ENCODE measurements at places on chromosomes 3 and 15.

DNA sequence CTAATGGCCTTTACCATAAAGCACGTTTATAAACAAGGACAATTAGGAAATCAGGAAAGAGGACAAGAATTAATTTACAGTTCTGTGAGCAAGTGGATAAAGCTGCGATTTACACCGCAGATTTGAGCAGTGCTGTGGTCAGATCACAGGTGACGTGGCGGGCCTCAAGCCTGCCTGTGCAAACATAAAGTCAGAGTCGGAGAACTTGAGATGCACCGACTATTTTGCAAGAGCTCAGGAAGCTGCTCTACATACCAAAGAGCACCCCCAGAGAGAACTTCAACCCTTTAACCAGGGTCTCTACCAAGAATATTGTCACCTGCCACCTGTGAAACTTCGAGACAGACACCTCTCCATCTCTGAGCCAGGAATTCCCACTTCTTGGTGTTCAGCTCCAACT, 35.7 kb downstream of the MECOM start:
- no peak for DNase-seq

DNA sequence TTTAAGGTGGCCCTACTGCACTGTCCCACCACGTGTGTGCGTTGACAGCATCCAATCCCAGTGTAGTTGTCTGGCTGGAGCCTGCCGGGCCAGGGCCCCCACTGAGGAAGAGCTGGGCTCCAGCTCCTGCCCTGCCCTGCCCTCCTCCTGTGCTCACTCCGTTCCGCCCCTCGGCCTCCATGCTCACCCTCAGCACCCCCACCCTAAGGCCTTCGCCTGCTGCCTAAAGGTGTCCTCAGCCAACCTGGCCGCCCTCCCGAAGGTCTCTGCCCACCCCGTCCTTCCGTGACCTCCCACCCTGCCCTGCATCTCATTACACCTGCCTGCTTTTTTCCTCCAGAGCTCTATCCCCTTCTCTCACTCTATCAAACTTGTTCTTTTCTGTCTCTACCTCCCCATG, 118.0 kb downstream of the TPRA1 start:
- DNase-seq, result no peak

DNA sequence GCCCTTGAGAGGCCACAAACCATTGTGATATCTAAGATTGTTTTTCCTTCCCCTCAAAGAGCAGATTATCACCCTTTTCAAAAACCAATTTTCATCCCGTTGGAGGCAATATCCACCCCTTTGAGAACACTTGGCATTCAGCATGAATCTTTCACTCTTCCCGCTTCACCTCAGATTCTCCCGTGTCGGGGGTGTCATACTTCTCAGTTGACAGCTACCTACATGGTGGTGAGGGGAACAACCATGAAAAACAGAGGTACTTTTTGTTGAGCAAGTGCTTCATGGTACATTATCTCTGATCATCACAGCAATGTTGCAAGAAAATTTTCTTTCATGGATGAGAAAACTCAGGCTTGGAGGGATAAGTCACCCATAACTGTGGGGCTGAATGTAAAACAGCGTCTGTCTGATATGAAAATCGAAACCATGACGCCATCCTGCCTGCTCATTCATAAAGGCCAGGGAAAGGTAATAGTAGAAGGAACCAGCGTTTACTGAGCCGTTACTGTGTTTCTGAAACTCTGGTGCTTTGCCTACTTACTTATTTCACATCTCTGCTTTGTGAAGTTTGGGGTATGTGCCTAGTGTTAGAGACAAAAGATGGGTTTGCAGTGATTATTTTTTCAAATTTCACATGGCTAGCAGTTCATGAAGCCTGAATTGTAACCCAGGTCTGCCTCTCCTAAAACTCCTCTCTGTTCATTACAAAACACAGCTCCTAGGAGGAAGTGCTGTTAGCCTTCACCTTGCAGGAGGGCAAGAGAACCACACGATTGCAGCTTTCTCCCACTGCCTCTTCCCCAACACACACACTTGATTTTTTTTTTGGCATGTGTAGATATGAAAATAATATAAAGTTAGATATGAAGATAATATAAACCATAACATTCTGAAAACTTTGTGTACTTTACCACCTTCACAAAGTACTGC, 35.4 kb downstream of the SV2B start:
- DNase-seq, result no peak

DNA sequence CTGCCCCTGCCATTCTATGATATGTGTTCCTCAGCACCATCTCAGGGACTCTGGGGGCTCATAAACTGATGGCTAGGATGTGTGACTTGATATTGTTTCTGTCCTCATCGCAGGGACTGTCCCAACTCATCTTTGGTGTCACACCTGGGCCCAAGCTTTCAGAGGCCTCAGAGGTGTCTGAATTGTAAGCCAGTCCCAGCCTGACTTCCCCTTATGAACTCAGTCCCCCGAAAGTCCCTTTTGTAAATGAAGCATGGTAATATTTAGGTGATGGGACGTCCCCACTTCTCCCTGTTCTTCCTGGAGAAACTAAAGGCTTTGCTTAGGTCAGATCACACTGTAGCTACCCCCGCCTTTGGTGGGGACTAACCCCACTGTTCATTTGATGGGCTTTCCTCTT, 142.4 kb upstream of the TLE3 start:
- DNase-seq, result no peak

GRCh38 chr3:190269101-190269500, 53.1 kb downstream of the CLDN1 start:
- no peak for DNase-seq

- DNase-seq, result no peak
These were observed 13.1 kb upstream of the KY start for GRCh38 chr3:134663721-134664456.

- DNase-seq, result no peak
These were observed 7.7 kb downstream of the POU1F1 start for GRCh38 chr3:87268646-87269211.
